ENCODE measurements at places on chromosomes 1 and 21.
A peak's percentile ranks its signal among the peaks of the same experiment; 100 is the strongest.

- no peak for DNase-seq
These were observed 30.3 kb downstream of the UBR4 start for GRCh38 chr1:19179597-19180264.

- DNase-seq = no peak
These were observed 76.6 kb upstream of the KIAA0040 start for GRCh38 chr1:175269151-175269550.

DNA sequence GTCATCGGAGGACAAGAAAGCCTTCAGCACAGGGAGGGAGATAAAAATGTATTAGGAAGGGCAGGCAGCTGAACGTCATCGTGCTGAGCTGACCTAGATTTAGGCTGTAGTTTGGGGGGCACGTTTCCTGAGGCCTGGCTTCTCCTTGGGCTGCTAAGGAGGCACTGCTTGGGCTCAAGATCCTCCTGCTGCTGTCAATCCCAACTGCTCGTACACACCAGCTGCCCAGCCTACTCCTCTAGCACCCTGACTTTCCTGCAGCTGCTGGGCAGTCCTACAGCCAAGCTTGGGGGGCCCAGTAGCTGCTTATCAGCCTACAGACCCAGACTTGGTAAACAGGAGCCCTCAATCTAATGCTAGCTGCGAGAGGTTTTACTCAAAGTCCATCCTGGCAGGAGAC, 6.2 kb downstream of the TMEM35B start:
- no peak for DNase-seq

DNA sequence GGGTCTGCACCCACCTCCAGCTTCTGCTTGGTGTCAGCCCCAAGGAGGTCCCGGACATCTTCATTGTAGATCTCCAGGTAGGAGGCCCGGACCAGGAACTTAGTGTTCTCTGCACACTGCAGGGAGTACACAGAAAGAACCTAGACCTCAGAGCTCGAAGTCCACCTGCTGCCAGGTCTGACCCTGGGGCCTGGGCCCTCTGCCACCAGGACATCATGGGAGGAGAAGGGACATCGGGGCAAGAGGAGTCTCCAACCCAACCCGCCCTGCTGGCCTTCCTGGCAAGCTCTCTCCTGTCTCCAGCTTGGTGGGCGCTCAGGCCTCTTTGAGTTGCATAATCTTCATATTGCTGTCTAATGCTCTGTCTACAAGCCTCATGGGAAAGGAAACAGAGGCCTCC, 4.4 kb downstream of the KIF17 start:
- DNase-seq = no peak

DNA sequence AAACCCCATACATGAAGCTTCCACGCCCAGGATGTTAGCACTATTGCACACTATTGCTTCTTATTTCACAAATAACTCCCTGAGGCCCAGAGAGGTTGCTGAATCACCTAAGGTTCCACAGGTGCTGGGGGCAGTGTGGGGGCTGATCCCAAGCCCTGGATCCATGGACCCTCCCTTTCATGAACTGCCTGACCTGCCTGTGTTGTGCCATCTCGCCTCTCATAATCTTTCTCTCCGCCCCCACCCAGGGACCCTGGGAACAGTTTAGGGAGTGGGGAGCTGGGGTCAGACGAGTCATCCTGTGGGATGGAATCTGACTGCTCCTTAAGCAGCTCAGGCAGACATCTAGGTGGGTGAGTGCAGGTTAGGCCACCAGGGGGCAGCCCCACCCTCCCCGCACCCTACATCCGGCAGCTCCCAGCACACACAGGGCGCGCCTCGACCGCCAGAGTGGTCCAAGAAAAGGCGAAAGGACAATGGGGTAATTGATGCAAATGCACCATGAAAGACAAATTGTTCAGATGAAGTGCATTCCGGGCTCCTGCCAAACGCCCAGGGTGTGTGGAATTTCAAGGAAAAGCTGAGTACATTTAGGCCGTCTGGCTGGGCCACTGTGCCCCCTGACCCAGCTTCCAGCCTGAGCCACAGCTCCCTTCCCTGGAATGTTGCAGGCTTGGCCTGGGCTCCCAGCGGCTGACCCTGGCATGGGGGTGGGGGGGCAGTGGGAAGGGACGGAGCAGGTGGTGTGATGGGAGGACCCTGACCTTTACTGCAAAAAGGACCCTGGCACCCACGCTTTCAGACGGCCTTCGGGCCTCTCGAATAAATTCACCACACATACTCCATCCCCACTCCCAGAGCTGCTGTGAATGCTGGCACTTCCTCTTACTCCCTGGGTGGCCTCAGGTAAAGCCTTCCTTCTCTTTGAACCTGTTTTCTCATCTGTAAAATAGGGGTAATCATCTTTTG, 20.8 kb downstream of the PHLDA3 start:
- peak; percentile 84 for DNase-seq

DNA sequence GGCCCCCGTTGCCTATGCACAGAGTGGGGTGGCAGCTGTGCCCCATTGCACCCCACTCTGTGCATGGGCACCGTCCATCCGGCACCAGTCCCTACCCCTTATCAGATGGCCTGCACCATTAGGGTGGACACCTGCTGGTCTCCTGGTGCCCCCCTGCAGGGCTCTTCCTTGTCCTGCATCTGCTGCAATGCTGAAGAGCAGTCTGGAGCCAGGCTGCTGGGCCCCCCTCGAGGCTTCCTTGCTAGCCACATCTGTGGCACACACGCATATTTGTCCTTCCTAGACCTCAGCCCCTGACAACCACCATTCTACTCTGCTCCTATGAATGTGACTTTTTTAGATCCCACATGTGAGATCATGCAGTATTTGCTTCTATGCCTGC, 56.4 kb downstream of the COL18A1 start:
- DNase-seq = no peak

- peak; percentile 72 for DNase-seq
These were observed 22.8 kb downstream of the DHRS3 start for GRCh38 chr1:12594966-12595756.

- no peak for DNase-seq
These were observed 107.2 kb downstream of the AKT3 start for GRCh38 chr1:243742819-243743218.

DNA sequence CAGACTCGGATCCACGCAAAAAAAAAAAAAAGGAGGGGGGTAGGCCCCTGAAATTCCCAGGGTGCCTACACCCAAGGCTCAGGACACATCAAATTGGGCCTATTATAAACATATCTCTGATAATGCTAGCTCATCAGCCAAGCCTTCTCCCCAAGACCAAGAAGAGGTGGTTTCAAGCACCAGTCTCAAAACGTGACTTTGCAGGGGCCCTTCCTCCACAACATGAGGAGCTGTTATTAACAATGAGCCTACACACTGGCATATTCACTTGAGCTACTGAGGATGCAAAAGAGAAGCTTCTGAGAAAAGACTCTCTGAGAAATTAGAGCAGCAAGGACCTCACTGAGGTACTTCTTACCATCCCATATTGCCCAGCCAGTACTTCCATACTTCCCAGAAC, 32.7 kb downstream of the ERI3 start:
- DNase-seq = no peak

GRCh38 chr1:214579183-214579582, 23.8 kb upstream of the CENPF start:
- DNase-seq = no peak

Measured in activated CD8-positive, alpha-beta memory T cell treated with anti-CD3 and anti-CD28 coated beads, Interleukin-2, amount 50 U/mL, for 48 hours (primary cell).